ENCODE measurements at places on chromosomes 12 and 14. TPM values are rescaled to one million over a fixed set of nuclear protein-coding genes. Genes with fewer than 3 reads are reported as not detected.

SIX6 gene
- not detected for total RNA-seq

PELI2 gene
- total RNA-seq, result 7.3 TPM

ACVRL1 gene
- total RNA-seq, result 85.2 TPM

GLIPR1L2 gene
- 1.1 TPM for total RNA-seq

SNAPC1 gene
- 6.4 TPM for total RNA-seq

ARHGAP9 gene
- 26.5 TPM for total RNA-seq

FGF23 gene
- total RNA-seq, result not detected

CD163L1 gene
- total RNA-seq, result 16.7 TPM

ARHGDIB gene
- 136 TPM for total RNA-seq

BEGAIN gene
- total RNA-seq, result 2.2 TPM

RPS6KL1 gene
- total RNA-seq, result 23.6 TPM

COX8C gene
- not detected for total RNA-seq

Measured in mesenteric fat pad (tissue), 1 donor.